Stomach (tissue), 19 donors: ENCODE measurements at places on chromosomes 1 and 21. TPM values are rescaled to one million over a fixed set of nuclear protein-coding genes. Genes with fewer than 3 reads are reported as not detected.

GRCh38 chr1:243956450-243956849, 94.6 kb upstream of the ZBTB18 start:
- H3K4me3 ChIP-seq = no peak overlapping the region
- DNase-seq = no peak
- H3K4me1 ChIP-seq = no peaks in the 10 kb centered on the region
- no peak overlapping the region for H3K27ac ChIP-seq
- H3K36me3 ChIP-seq = no peaks in the 10 kb centered on the region

GRCh38 chr21:33780631-33781030, 135.0 kb downstream of the ATP5PO start:
- H3K27ac ChIP-seq = no peak overlapping the region
- H3K4me3 ChIP-seq = no peak overlapping the region
- H3K36me3 ChIP-seq = peaks cover 23% of the 10 kb centered on the region
- no peak for DNase-seq
- no peaks in the 10 kb centered on the region for H3K4me1 ChIP-seq

DNA sequence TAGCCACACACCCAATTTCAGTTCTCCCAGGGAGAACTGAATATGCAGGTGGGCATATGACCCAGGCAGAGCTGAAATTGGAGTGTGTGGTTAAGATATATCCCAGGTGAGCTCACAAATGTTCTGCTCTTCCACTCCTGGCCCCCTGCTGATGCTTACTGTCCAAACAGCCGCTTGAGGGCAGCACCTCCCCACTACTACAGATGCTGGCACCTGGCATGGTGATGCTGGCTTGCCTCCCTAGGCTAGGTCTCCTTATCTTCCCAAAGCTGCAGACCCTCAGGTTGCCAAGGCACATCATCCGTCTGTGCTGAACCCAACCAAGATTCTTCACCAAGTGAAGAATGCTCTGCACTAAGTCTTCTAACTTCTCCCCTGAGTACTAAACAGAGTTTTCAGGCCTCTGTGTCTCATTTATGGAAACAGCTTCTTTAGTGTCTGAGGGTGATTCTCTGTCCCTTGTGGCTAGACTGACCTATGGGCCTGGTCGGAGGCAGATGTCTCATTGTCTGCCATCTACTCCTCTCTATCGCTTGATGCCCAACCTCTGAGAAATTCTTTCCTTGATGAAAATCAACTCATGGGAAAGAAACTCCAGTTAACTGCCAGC, 27.2 kb downstream of the XCL1 start:
- no peaks in the 10 kb centered on the region for H3K27me3 ChIP-seq
- H3K4me3 ChIP-seq = no peak overlapping the region
- no peaks in the 10 kb centered on the region for H3K36me3 ChIP-seq

The MYCL gene
- total RNA-seq = 39.4 TPM

The ZBTB18 gene
- total RNA-seq = 18.7 TPM

The CBR1 gene
- total RNA-seq = 79.9 TPM

The MCOLN3 gene
- 0.89 TPM for total RNA-seq
